ENCODE measurements at places on chromosomes 2 and 18. TPM values are rescaled to one million over a fixed set of nuclear protein-coding genes. Genes with fewer than 3 reads are reported as not detected.

GRCh38 chr18:36187826-36188721 is 777 bp downstream of the MOCOS start:
- peak overlapping the region; percentile 74 for H3K27ac ChIP-seq
- peaks cover 51% of the 10 kb centered on the region for H3K27me3 ChIP-seq
- H3K4me1 ChIP-seq: peaks cover 23% of the 10 kb centered on the region
- H3K36me3 ChIP-seq: peaks cover 5% of the 10 kb centered on the region
- DNase-seq: peak; percentile 50

GRCh38 chr2:214542295-214542694 is 131.4 kb downstream of the VWC2L start:
- H3K27ac ChIP-seq: no peak overlapping the region
- H3K27me3 ChIP-seq: no peaks in the 10 kb centered on the region
- no peak for DNase-seq
- H3K4me1 ChIP-seq: no peaks in the 10 kb centered on the region

DNA sequence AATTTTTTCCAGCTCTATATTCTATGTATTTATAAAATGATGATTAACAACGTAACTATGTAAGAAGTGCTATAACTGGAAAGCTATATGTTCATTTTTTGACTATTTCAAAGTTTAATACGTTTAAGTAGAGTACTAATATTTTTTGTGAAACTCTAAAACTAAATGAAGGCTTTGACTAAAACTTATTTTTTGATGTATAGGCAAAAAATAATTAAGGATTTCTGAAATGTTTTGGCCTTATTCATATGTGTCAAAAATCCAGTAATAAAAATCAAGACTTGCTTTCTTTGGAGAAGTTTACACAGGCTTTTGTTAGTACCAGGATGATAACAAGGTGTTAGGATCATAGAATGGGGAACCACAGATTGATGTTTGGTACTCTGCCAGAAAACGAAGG is 58.2 kb upstream of the ZEB2 start:
- H3K27ac ChIP-seq: no peak overlapping the region
- no peaks in the 10 kb centered on the region for H3K27me3 ChIP-seq
- no peaks in the 10 kb centered on the region for H3K36me3 ChIP-seq
- H3K4me1 ChIP-seq: peaks cover 35% of the 10 kb centered on the region

- peaks cover 27% of the 10 kb centered on the region for H3K27me3 ChIP-seq
- H3K27ac ChIP-seq: no peak overlapping the region
- DNase-seq: no peak
- H3K4me1 ChIP-seq: no peaks in the 10 kb centered on the region
- H3K4me3 ChIP-seq: no peak overlapping the region
- peaks cover 4% of the 10 kb centered on the region for H3K36me3 ChIP-seq
Measured at GRCh38 chr2:634636-635388, 42.4 kb downstream of the TMEM18 start.

- H3K27me3 ChIP-seq: no peaks in the 10 kb centered on the region
- no peaks in the 10 kb centered on the region for H3K4me1 ChIP-seq
- no peak for DNase-seq
- no peak overlapping the region for H3K4me3 ChIP-seq
Measured at GRCh38 chr18:53797998-53798495, 426.4 kb downstream of the MBD2 start.

- H3K27me3 ChIP-seq: no peaks in the 10 kb centered on the region
- no peak overlapping the region for H3K4me3 ChIP-seq
- H3K27ac ChIP-seq: no peak overlapping the region
- H3K4me1 ChIP-seq: peaks cover 5% of the 10 kb centered on the region
Measured at GRCh38 chr2:189516546-189516945, 64.0 kb downstream of the SLC40A1 start.

The IL1RL1 gene
- total RNA-seq: 0.05 TPM
